ENCODE measurements at places on chromosomes 3 and 15.

GRCh38 chr3:136327671-136328070 is 77.5 kb downstream of the PCCB start:
- DNase-seq, result no peak

GRCh38 chr3:77281721-77282120 is 241.8 kb downstream of the ROBO2 start:
- DNase-seq, result no peak

- no peak for DNase-seq
These were observed 12.4 kb downstream of the OTOL1 start for GRCh38 chr3:161508852-161509477.

GRCh38 chr3:189953551-189953950 is 167.1 kb downstream of the P3H2 start:
- no peak for DNase-seq

DNA sequence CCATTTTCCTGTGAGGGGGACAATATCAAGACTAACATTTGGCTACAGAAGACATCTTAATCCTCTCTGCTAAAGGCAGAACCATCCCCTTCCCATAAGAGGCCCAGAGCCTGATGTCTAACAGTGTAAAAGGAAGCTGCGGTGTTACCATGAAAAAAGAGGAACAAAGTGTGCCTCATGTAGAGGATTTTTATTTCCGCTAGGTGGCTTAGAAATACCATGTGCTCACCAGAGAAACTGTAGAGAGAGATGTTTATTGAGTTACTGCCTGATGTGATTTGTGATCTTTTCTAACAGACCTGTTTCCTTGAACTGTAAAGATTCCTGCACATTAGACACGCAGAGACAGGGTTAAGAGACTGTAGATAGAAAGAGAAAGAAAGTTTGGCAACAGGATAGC is 22.0 kb downstream of the OR5H15 start:
- DNase-seq, result no peak

DNA sequence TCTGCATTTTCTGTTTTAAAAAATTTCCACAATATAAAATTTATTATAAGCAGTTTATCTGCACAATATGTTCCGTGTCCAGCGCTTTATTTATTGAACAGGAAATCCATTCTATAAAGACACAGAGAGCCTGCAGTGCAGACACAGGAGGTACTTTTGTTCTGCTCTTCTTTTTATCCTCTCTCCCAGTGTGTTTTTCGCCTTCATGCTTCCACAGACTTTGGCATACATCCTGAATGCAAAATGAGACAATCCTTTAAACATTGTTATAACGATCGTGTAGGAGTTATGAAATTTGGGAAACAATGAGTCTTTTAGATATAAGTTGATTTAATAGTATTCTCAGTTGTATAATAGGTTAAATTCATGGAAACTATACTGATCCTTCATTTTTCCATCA is 749.2 kb downstream of the NAALADL2 start:
- DNase-seq, result no peak

DNA sequence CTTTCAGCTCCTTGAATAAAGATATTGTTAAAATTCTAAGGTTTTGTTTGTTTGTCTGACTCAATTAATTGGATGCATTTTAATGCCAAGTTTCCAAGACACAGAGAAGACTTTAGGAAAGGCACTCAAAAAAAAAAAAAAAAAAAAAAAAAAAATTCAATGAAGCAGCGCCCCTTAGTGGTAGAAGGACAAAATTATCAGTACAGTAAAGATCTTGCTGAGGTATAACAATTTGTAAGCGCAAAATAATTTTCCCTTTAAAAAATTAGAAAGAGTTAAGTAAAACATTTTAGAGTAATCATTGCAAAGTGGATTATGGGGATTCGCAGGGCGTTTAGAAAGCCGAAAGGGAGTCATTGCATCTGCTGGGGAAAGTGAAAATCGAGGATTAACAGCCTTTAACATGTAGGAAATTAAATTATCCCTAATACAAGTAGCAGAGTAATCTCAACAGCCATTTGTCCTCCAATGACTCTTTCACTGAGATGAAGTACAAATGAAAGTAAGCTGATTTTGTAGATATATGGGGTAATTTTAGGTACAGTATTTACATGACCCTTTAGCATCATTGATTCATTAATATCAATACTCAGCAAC is 5.8 kb upstream of the DIS3L start:
- no peak for DNase-seq

DNA sequence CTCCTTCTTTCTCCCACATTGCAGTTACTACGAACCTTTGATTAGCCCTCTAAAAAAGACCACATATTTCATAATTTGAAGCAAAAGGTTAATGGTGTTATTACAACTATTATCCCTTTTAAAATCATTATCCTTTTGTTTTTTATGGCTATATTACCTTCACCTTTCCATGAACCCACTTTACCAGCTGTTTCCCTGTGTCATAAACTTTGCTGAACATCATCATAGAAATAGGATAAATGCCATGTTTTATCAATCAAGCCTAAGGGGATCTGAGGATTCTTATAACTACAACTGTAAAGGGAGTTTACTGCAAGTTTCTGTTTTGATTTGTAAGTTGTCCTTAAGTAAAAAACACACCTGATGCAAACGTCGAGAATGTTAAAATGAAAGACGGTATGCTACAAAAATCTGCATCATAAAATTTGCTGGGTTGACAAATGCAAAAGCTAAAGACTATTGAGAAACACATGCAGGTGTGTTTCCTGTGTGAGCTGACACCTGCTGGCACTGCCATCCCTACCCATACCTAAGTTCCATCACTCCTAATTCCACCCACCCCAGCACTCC is 39.1 kb upstream of the ARRDC4 start:
- DNase-seq, result no peak

- DNase-seq, result no peak
These were observed 21.2 kb downstream of the SLC7A14 start for GRCh38 chr3:170564664-170565063.

- no peak for DNase-seq
These were observed 27.1 kb upstream of the MAP3K13 start for GRCh38 chr3:185335799-185336198.

GRCh38 chr3:12194669-12195161 is 36.0 kb upstream of the TIMP4 start:
- peak; percentile 56 for DNase-seq

DNA sequence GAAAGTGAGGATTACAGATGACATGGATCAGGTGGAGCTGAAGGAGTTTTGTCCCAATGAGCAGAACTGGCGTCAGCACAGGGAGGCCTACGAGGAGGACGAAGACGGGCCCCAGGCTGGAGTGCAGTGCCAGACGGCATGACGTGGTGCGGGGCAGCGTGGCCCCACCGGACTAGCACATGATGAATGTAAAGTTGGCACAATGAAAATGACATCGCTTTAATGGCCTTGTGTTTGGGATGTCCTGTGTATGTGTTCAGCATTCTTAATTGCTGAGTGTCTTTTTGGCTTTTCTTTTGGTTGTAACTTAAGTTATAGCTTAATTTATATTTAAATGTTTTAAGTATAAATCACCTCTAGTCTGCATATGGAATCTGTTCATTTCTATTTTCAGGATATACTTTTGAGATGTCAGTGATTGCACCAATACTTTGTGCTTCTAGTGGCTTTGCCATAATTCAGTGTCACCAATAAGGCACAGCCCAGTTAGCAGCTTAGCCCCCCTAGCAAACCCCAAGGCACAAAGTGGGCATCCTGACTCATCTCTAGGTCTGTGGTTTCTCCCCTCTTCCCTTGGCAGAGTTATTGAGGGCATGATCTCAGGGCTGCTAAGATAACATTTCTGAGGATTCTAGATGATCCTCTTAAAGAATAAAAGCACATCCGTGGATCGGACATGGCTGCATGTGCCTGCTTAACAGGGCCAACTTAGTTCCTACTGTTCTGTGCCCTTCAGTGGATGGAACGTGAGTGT is 16.1 kb downstream of the DNAJA4 start:
- no peak for DNase-seq

DNA sequence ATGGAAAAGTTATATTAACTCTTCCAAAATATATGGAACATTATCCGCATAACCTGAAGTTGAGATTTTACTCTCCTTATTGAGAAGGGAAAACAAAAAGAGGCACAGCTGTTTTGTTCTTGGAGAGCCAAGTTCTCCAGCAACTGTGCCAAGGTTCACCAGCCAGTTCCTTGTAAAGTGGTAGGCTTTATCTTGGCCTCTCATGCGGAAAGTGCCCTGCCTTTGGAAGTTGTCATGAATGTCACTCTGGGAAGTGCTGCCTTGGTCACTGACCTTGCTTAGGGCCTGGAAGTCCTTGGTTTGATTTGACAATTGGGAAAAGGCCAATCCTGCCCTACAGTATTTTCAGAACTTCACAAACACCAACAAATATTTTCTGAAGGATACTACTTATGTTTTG is 44.2 kb upstream of the THRB start:
- no peak for DNase-seq

GRCh38 chr3:155852341-155852740 is 1.9 kb downstream of the SLC33A1 start:
- DNase-seq, result no peak

- no peak for DNase-seq
These were observed 1.9 kb downstream of the CAPN7 start for GRCh38 chr3:15207836-15208504.

GRCh38 chr3:64685800-64686445 is 1.9 kb downstream of the ADAMTS9 start:
- DNase-seq, result no peak

GRCh38 chr3:182717216-182717615 is 76.1 kb upstream of the ATP11B start:
- no peak for DNase-seq

DNA sequence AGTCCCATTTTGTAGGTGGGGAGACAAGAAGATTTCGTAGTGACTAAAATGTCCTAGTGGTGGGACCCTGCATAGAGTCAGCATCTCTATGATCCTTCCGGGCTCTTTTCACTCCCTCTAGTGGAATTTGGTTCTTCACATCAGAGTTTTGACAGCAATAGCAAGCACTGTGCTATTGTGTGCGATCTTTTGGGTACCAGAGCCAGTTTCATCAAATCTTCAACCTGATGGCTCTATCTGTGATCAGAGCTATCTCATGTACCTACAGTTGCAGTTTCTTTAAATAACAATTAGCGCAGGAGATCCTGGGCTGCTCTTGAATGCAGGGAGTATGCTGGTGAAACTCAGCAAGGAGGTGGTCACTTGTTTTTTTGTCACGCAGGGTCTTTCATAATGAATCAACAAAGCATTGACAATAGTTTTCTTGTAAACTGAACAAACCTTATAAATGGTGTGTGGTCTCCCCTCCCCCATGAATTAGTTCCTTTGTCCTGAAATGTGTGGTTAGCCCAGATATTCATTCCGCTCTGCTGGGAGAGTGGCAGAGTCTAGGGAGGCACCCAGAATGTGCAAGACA is 257.2 kb upstream of the SOX2 start:
- no peak for DNase-seq

- DNase-seq, result no peak
These were observed 262.6 kb downstream of the ABHD5 start for GRCh38 chr3:43953380-43953779.

GRCh38 chr15:42508263-42508690 is 12.8 kb downstream of the SNAP23 start:
- DNase-seq, result no peak

GRCh38 chr3:128496602-128497304 is 3.8 kb upstream of the GATA2 start:
- no peak for DNase-seq

DNA sequence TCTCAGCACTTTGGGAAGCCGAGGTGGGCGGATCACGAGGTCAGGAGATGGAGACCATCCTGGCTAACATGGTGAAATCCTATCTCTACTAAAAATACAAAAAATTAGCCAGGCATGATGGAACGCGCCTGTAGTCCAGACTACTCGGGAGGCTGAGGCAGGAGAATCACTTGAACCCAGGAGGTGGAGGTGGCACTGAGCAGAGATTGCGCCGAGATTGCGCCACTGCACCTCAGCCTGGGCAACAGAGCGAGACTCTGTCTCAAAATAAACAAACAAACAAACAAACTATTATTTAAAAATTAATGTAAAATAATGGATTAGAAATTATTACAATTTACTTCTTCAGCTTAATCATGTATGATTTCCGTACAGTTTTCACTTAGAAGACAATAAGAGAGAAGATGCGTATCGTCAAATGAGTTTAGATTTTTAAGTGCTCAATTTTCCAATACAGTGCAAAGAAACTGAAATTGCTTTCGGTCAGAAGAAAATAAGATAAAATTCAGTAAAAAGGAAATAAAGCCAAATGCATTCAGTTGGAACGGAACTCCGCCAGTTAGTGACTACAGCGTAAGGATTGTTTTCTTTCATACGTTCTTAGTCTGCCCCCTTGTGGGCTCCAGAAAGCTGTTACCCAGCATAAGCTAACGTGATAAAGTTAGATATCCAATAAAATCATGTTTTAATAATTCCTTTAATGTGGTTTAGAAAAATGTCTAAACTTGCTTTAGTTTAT is 24.8 kb downstream of the AADAC start:
- peak; percentile 17 for DNase-seq

DNA sequence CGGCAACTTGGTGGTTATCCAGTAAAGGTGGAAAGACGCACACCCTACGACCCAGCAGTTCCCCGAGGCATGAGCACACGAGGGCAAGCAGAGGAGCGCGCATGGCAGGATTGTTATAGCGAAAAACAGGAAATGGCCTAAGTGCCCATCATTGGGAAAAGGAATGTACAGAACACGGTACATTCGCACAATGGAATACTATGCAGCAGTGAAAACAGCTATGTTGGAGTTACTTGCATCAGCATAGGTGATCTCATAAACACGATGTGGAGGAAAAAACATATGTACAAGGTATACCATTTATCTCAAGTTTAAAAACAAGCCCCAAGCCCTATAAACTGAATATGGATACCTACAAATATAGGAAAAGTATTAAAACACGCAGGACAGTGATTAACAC is 6.7 kb upstream of the LINGO1 start:
- DNase-seq, result no peak

All from activated CD4-positive, alpha-beta T cell treated with anti-CD3 and anti-CD28 coated beads, Interleukin-2, amount 50 U/mL, for 48 hours (primary cell).